ENCODE measurements at places on chromosomes 11 and 22. TPM values are rescaled to one million over a fixed set of nuclear protein-coding genes. Genes with fewer than 3 reads are reported as not detected.

DNA sequence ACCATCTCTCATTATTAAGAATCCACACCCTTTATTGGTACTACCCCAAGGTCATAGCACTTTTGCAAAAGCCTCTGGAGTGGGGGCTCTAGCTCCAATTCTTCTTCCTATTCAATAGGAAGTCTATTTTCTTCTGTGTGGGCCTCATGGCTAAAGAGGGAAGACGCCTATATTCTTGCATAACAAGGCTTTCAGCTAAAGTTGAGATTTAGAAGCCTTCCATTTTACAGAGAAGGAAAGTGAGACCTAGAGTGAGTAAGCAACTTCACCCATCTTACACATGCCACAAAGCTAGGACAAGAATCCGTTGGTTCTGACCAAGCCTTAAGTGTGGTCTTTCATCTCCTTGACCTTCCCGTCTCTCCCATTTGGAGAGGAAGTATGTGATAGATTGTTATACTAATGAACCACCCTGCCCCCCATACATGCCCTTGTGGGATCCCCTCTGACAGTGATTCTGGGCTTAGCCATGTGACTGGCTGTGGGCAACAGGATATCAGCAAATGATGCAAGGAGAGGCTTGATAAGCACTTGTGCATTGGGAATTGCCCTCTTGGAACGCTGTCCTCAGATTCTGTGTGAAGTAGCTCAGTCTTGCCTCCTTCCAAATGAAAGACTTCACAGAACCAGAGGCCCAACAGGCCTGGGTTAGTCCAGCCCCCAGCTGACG is 12.3 kb downstream of the BACE1 start:
- DNase-seq = no peak

DNA sequence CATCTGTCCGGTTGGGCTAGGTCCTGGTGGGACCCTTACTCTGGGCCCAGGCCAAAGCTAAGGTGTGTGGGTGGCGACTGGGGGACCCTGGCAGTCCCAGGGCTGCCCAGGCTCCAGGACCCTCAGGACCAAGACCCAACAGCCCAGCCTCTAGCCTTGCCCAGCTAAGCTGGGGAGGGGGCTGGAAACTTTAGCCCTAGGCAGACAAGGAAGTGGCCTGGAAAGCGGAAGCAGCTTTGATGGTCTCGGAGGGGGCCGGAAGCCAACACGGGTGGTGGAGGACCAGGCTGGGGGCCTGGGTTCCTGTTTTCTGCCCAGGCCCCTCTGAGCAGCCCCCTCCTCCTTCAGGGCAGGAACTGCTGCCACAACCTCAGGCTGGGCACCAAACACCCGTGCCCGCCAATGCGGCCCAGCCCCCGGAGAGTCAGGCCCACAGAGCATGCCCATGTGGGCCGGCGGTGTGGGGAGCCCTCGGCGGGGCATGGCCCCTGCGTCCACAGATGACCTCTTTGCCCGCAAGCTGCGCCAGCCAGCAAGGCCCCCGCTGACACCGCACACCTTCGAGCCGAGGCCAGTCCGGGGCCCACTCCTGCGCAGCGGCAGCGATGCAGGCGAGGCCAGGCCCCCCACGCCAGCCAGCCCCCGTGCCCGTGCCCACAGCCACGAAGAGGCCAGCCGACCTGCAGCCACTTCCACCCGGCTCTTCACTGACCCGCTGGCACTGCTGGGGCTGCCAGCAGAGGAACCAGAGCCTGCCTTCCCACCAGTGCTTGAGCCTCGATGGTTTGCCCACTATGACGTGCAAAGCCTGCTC is 2.8 kb downstream of the SIPA1 start:
- DNase-seq = peak; percentile 57

GRCh38 chr11:115501502-115501892 is 2.7 kb downstream of the CADM1 start:
- DNase-seq = no peak

DNA sequence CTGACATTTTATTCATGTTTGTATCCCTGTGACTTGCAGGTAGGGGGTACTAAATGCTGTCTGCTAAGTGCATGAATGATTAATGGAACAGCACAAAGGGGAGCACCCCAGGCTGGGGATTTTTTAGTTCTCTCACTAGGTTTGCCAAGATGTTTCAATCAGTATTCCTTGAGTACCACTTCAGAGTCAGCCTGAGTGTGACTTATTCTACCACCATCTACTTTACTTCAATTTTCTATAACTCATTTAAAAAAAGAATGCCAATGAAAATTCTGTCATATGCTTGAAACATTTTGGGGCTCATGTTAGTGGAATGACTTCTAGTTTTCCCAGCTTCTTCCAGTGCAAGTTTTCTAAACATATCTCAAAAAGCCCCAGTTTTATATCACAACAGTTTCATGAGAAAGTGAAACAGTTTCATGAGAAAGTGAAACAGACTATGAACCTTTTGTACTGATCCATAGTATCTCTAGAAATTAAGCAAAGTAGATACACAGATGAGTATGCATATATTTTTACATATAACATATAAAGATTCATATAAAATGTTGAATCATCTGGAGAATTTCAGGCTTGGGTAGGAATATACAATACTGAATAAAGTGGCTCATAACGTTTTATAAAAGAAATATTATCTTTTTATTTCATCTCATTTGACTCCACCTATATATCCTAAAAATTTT is 252.4 kb downstream of the GRM5 start:
- no peak for DNase-seq

DNA sequence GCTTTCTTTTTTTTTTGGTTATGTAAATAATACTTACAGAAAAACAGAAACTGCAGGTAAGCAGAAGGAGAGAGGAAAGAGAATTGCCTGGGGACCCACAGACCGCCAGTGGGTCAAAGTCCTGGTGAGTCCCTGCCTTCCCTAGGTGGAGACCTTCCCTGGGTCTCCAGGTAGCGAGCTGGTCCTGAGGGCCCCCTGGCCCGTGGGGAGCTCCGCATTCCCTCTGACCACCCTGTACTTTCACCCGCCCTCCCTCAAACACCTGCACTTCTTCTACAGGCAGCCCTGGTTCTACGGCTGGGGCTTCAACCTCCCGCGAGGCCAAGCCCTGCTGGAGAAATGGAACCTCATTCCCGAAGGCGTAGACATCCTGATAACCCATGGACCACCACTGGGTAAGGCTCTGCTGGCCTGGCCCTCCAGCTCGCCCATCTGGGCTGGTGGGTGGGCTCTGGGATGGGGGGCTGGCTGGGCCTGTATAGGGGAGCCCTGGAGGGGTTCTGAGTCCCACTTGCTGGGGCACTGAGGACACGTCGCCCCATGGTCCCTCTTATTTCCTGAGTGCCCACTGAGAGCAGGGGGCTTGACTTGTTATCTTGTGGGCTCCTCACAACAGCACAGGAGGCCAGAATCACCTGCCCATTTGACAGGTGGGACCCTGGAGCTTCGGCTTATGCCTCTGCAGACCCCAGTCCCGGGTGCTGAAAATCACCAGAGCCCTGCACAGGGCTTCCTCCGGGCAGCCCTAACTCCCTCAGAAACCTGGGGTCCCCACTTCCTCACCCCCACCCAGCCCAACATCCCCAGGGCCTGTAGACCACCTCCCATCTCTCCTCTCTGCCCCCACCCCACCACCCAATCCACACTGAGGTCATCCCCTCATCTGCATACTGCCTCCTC is 86.4 kb downstream of the MPPED1 start:
- no peak for DNase-seq

DNA sequence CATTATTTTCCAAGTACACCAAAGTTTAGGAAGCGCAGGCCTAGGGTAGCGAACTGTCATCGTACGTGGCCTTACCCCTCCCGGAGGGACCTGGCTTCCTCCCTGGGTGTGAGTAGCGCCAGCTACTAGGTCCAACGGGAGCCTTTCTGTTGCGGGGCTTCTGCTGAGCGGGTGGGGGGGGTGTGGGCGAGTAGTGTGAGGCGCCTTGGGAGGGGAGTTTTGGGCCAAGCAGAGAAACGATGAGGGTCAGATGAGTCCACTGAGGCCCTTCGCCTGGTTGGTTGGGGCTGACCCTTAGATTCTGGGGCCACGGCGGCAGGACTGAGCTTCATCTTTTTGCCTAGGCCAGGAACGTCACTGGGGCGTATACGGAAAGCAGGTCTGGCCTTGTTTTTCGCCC is 868 bp downstream of the TEF start:
- peak; percentile 6 for DNase-seq

- DNase-seq = no peak
Measured at GRCh38 chr22:26045860-26046259, 123.4 kb upstream of the SEZ6L start.

The APOA5 gene
- not detected for polyA plus RNA-seq

The CRYAB gene
- polyA plus RNA-seq = not detected

The RBMXL2 gene
- not detected for polyA plus RNA-seq
